ENCODE measurements at places on chromosomes 5 and 9.
A peak's percentile ranks its signal among the peaks of the same experiment; 100 is the strongest.

DNA sequence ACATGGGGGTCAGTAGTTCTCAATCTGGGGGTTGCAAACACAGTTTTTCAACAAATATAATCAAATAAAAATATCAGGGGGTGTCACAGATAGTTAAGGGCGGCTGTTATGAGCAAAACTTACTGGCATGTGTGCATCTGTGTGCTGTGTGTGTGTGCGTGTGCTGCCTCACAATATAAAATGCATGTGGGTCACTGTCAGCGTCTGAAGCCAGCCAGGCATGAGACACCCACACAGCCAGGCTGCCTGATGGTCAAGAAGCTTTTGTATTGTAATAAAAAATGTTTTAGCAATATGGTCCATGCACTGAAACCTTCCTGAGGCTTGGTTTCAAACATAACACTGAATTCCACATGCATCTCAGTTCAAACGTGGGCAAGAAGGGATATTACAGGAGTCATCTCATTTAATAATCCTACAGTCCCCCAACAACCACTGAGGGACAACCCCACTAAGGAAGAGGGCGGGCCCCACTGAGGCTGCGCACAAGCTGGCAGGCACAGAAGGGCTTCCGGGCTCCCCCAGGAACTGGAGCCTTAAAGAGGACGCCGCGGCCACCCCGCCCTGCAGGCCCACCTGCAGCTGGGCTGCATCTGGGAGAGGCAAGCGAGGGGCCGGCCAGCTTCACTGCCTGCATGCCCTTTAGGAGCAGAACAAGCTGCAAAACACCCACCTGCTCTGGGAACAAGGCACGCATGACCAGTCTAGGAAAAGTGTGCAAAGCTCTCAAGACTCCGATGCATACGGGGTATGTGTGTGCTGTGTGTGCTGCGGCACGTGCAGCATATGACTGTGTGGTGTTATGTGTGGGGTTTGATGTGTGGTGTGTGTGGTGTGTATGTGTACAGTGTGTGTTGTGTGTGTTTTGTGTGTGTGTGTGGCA is 14.1 kb downstream of the SEMA4D start:
- DNase-seq, result no peak

- no peak for DNase-seq
Measured at GRCh38 chr5:127673117-127673800, 24.4 kb downstream of the CTXN3 start.

DNA sequence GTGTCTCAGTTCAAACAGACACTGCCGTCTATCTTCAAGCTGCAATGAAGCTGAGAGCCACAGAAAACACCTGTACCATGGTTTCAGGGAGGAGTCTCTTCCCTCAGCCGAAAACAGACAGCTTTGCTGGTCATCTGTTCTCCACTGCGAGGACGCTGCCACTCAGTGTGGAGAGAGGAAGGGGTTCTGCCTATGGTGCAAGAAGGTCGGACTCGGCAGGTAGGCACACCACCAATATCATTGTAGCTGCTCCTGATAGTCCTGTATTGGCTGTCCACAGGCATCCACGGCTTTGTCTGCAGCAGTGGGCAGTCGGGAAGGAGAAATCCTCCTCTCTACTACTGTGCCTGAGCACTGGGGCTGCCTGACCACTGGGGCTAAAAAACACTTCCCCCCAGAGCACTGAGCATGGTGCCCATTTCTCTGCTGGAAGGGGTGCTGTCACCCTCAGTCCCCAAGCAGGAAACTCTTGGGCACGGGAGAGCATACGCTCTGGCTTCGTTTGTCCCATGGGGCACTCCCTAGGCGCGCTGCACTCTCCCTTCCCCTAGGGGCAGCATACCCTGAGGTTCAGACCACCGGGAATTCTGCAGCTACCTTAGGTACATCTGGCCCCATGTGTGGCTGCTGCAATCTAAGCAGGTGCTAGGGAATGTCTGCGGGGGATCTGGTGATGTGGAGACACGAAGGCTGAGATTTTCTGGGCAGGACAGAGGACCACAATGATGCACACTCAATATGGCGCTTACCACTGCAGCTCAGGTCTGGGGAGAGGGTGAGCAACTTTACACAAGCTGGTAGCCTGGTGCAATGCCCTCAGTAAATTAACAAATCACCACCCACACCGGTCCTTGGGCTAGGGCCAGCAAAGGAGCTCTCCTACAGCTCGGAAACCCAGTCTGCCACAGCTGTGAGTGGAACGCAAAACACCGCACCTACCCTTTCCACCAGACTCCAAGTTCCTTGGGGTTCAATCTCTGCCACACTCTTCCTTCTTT is 880.9 kb upstream of the SEMA6A start:
- DNase-seq, result peak; percentile 91

DNA sequence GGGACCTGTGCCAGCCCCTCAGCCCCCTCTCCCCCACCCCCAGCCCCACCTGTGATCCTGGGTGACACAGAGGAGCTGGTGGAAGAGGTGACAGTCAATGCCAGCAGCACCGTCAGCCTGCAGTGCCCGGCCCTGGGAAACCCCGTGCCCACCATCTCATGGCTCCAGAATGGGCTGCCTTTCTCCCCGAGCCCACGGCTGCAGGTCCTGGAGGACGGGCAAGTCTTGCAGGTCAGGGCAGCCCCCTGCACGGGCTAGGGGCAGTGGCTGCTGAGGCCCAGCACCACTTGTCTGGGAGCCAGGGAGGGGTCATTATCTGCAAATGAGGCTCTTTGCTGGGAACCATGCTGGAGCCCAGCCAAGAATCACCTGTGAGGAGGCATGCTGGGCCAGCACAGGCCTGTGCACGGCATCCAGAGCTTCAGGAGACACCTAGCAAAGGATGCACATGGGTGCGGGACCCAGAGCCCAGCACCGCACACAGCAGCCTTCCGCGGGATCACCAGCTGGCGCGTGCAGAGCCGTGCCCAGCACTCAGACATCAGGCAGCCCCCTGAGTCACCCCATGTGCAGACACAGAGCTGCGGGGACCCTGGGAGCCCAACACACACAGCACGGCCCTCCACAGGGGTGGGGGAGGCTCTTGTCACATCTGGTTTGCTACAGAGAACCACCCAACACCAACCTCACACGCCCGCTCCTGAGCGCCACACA is 62.0 kb upstream of the ASS1 start:
- no peak for DNase-seq

DNA sequence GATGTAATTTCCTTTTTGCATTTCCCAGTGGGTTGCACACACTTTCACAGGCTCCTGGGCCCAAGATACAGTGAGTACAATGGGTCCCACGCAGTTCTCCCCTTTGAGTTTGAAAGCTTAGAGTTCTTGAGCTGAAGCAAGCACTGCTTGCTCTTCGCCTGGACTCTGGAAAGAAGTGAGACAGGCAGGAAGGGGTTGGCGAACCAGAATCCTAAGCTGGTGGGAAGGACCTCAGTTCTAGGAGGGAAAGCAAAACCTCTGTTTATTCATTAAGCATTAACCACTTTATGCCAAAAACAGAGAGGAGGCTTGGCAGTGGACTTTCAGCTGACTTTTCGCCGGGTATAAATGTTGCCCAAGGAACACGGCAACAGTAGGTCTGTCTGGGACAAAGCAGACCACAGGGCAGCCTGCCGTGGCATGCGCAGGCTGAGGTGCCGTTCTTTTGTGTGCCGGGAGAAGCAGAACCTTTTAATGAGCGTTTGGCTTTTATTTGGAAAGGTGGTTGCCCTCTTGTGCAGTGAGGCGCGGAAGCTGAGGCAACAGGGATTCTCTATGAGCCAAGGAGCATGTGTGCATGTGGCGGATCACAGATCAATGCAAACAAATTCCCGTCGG is 239.9 kb upstream of the PANK3 start:
- no peak for DNase-seq

DNA sequence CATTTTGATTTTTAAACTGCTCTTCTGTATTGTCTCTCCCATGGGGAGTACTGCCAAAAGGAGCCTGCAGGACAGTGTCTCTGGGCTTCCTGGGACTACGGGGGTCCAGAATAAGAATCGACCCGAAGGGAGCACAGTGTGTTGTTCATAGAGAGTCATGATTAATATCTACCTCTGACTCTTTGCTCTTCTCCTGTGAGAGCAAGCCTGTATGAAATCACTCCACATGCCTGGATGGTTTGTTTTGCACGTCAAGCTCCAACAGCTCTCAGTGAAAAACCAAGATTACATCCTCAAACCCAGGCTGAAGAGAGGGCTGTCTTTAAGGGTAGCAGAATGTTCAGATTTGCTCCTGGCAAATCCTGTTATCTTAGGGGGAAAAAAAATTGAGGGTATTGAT is 1860.0 kb upstream of the WWC1 start:
- DNase-seq, result no peak

DNA sequence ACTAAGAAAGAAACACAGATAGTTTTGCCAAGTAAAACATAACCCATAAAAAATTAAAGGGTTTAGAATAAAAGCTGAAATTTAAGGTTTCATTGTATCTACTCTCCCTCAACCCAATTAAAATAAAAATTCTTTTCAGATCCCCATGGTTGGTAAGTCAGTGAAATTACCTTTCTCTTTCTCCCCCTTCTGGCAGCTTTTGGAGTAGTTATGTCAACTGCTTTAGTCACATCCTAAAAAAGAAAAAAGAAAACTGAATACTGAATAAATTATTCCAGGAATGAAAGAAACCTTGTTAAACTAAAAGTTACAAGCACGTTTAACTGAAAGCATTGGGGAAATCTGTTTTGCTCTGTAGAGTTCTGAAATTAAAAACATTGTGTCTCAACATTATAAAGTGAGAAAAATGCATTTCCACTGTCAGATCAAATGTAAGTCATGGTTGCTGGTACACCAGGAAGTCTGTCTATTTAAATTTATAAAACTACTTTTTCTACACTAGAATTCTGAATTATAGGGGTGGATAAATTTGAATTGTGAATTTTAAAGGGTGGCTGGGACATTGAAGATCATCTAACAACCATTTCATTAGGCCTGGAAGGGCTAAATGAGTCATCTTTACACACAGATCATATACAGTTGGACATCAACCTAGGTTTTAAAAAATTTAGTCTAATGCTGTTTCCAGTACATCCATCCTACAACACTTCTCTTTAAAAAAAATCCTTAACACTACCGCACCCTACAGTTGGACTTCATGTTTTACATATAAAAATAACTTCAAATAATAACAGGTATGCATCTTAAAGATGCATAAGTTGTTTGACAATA is 24.7 kb downstream of the PSIP1 start:
- peak; percentile 15 for DNase-seq

DNA sequence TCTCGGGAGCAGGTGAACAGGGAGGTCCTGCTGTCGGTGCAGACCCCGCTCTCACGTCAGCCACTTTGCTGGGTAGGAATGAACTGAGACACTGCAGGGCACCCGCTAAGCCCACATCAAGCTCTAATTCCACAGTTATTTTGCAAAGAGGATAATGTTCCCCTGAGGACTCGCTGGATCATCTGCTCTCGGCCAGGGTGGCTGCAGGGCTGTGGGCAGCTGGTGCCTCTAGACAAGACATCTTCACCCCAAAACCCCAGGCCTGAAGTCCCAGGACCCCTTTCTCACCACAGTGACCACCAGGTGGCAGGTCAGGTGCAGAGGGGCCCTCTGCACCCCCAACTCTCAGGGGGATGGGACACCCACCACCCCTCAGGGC is 135.1 kb upstream of the PPP1R26 start:
- no peak for DNase-seq

GRCh38 chr9:37787059-37787458 is 2.2 kb upstream of the EXOSC3 start:
- no peak for DNase-seq

DNA sequence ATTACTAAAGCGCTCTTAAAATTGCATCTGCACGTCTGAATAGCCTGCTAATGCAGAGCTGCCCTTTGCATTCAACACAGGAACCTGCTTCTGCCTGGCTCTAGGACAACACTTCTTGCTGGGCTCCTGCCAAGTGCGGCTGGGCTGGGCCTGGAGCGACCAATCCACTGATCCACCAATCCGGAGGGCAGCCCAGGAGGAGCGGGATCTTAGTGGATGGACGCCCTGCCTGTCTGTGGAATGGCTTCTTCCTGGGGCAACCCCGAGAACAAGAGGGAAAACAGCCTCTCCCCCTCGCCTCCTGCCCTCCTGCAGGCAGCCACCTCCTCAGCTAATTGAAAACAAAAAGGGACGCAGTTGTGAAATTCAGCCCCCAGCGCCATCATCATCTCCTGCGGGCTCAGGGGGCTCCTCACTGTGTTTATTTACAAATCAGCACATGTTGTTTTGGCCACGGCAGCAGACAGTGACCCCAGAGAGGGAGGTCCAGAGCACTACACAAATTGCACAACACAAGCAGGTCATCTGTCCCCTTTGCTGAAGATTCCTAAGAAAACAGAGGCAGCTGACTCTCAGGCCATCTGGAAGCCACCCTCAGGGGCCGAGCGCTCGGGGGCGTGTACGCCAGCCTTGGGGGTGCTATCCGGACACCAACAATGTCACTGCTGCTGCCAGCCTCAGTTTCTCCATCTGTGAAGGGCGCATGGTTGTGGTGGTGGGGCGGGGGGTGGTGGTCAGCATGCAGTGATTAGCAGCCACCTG is 57.3 kb downstream of the GADD45G start:
- peak; percentile 97 for DNase-seq

DNA sequence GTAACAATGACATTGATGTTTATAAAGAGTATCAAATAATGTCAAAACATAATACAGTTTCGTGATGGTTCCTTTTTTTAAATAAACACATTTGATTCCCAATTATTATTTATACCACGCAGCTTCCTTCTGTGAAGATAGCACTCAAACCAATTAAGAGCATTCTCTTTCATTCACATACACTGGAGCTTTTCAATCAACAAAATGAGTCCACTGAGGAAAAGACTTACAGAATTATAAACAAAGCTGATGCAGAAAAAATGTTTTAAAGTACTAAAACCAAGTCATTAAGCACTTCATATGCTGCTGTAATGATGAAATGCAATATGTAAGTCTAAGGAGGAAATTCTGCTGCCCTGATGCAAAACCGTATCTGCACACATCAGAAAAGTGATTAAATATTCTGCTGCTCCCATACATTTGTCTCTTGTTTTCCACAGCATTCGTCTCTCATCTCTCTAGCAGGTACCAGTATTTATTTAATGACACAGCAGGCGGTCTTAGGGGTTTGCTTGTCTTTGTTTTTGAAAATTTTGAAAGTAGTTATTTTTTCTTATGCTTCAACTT is 147.1 kb downstream of the CDH10 start:
- no peak for DNase-seq

DNA sequence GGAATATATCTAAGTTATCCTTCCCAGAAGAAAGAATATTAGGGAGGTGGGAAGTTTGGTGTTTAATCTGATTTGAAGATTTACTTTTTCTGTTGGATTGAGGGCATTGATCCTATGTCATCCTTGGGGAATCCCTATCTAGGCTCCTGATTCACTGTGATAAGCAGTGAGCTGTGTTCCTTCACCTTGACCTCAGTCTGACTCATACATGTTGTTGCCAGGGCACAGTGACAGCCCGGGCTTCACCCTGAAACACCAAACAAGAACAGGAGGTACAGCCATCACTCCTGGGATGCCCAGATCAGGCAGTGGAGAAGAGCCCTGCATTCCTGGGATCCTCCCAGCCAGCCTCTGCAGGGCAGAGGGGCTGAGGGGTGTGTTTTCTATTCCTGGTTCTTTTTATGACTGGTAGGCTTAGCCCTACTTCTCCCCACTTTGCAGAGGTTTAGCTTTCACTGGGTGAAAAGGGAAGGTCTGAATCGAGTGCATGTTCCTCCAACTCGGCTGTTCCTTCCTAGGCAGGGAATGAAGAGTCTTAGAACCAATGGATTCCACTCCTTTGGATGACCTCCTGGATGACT is 3.1 kb upstream of the FAM53C start:
- no peak for DNase-seq

All from DMS53 (cell line).